Activated CD4-positive, alpha-beta T cell treated with anti-CD3 and anti-CD28 coated beads, Interleukin-2, amount 10 ng/mL, durations not matched to agents 24 days and 14 days (primary cell): ENCODE measurements at places on chromosomes 2 and 18.

DNA sequence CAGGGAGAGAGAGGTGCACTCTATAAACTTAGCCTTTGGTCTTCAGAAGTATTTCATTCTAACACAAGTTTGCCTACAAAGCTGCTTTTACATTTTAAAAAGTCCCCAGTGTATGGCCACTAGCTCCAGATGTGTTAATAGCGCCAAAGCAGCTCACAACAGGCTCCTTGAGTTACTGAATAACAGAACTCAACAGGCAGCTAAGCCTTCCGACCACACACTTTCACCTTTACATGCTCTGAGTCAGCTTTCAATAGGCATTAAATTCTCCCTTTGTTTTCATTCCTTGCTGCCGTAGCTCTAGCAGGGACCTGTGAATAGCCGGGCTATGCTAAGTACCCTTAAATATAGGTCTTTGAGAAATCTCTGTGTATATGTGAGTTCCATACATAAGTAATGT lies 262.8 kb upstream of the PARD3B start:
- no peak for DNase-seq

- peak; percentile 47 for DNase-seq
Observed at GRCh38 chr2:33419581-33420200, 56.8 kb upstream of the RASGRP3 start.

GRCh38 chr18:66564236-66564635 lies 39.7 kb downstream of the CDH19 start:
- no peak for DNase-seq

- DNase-seq: no peak
Observed at GRCh38 chr2:216851486-216852090, 8.3 kb downstream of the TNP1 start.

GRCh38 chr2:69992310-69993047 lies 31.0 kb upstream of the ASPRV1 start:
- no peak for DNase-seq

DNA sequence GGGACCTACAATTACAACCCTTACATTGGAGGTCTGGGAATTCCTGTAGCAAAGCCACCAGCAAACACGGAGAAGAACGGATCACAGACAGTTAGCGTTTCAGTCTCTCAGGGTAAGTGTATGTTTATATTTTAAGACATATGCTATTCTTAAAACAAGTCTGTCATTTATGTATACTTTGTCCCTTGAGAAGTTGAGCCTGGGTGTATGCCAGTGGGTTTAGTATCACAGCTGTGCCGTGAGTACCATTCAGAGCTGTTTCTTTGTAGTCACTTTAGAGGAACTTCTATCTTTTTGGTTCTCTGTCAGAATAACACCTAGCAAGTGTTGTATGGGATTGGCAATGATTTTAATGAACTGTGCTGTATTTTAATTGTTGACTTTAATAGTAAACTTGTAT lies 125.6 kb downstream of the BIRC6 start:
- DNase-seq: no peak

GRCh38 chr2:5392658-5393057 lies 299.5 kb upstream of the SOX11 start:
- DNase-seq: no peak

DNA sequence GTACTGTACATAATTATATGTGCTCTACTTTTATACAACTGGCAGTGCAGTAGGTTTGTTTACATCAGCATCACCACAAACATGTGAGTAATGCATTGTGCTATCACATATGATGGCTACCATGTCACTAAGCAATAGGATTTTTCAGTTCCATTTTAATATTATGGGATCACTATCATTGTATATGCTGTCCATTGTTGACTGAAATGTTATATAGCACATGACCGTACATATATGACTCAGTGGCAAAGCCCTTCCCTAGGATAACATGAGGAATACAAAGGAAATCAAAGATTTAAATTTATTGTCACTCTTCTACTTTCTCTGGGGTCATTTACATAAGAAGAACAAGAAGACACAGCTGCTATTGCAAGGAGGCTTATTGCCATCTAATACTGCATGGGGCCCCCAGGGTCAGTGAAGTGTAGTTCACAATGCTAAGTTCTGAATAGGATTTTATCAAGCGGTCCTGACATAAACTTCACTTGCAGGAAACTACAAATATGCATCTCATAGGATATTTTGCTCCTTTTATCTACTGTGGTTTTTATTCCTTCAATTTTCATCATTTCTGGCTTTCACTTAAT lies 21.8 kb downstream of the PDE1A start:
- DNase-seq: no peak

DNA sequence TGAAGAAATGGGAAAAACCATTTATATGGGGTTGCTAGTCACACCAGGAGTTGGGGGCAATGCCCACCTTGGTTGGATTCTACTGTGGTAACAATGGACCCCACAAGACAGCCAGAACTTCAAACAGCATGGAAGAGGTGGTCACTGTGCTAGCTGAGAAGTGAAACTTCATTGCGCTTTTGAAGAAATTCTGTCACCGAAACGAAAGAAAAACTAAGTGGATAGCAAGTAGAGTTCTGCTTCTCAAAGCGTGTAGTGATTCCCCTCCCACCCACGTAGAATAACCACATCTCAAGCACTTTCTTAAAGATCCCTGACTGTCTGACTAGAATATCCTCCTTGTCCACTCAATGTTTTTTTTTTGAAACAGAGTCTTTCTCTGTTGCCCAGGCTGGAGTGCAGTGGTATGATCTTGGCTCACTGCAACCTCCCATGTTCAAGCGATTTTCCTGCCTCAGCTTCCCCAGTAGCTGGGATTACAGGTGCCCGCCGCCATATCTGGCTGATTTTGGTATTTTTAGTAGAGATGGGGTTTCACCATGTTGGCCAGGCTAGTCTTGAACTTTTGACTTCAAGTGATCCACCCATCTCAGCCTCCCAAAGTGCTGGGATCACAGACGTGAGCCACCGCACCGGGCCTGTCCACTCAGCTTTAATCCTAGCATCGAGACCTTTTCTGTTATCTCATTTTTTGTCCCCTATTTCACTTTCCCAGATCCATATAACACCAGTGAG lies 30.1 kb upstream of the CCL20 start:
- peak; percentile 67 for DNase-seq

- DNase-seq: no peak
Observed at GRCh38 chr2:65031341-65032018, 24.7 kb upstream of the CEP68 start.

GRCh38 chr18:79875931-79876461 lies 75.5 kb downstream of the SLC66A2 start:
- DNase-seq: no peak

- DNase-seq: no peak
Observed at GRCh38 chr2:112026509-112026908, 28.6 kb upstream of the TMEM87B start.

DNA sequence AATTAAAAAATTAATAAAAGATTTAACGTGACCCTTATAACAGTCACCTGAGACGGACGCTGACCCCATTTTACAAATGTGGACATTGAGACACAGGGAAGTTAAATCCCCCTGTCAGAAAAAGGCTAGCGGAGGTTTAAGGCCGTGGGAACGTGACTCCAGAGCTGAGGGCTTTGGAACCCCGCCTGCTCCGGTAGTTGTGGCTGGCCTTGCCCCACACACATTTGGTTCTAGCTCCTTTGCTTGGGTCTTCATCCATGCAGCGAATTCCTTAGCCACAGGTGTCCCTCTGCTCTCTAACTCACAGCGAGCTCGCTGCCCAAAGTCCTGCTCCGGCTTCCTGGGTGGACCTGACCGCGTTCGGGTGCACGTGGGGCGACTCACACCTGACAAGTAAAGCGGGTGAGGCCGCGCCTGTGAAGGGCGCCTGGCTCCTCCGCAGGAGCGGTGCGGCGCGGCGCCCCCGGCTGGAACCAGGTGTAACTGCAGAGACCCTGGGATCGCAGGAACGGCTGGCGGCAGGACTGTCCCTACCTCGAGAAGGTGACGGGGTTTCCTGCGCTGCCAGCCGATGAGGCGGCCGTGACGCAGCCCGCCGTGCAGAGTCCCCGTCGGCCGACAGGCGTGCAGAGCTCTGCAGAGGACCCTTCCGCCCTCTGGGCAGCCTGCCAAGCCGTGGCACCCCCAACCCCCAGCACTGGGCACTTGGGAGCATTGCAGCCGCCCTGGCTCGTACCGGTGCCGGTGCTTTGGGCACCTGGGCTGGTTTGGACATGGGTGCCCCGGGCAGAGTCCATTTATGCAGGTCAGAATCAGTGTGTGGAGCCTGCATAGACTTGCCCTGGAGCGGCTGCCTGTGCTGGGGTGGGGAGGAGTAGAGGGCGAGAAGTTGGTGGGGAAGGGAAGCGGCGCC lies 2.4 kb upstream of the PROC start:
- peak; percentile 92 for DNase-seq

DNA sequence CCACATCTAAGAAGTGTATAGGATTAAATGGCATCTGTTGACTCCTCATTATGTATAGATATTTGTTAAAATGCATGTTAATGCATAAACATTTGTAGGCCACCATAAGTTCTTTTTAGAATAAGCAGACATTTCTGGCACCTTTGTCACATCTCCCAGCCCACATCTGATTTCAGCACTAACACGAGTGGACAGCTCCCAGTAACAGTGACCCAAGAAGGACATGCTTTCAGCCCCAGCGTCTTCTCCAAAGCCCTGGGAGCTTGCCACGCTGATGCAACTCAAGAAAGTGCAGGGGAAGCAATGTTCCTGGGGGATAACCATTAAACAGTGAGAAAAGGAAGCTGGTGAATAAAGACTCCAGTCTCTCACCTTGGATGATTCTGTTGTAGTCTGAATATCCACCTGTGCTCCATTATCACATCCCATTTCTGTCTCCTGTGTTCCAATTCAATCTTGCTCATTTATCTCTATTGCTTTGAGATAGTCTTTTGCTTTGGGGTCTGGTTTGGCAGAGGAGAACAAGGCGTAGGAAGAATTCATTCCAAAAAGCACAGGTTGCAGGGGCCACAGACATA lies 182.6 kb upstream of the THSD7B start:
- peak; percentile 80 for DNase-seq

GRCh38 chr18:5964996-5965395 lies 69.7 kb upstream of the TMEM200C start:
- DNase-seq: no peak

DNA sequence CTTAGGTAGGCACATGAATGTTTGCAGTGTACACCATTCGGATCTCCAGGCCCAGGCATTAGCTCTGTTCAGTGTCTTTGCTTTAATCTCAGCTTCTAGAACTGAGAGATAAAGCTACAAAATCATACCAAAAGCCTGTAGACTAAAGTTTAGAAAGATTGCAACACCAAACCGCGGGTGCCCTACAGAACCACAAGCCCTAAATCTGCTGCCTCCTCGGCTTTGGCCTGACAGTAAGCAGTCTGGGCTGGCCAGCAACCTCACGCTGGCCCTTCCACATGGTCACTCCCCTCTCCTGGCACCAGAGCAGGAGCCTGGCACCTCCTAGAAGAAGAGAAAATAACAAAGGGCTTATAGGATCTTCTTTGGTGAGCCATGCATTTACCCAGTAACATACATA lies 8.9 kb upstream of the OSR1 start:
- DNase-seq: peak; percentile 48
